HuH-7 (cell line): ENCODE measurements at places on chromosomes 7 and 10.
A peak's percentile ranks its signal among the peaks of the same experiment; 100 is the strongest.

GRCh38 chr10:13946209-13946460 is 359.4 kb downstream of the PRPF18 start:
- no peak for DNase-seq

GRCh38 chr10:47339186-47339735 is 8.9 kb upstream of the RBP3 start:
- DNase-seq, result no peak

- DNase-seq, result no peak
Measured at GRCh38 chr10:26408858-26409494, 29.2 kb upstream of the APBB1IP start.

DNA sequence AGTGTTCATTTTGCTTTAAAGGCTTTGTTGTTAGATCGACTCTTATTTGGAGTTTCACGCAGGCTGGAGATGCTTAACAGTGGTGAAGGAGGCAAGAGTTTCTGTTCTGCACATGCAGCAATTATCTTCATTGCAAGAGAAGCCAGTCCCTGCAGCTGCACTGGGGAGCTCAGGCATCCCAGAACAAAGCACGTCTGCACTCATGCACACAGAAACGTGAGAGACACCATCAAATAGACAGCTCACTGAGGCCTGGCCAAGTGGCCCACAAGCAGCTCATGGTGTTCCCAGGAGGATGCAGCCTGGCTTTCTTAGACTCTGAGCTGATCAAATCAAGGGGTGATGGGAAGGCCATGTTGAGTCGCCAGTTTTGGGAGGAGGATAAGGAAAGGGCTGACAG is 246.1 kb downstream of the CREB5 start:
- no peak for DNase-seq

- DNase-seq, result no peak
Measured at GRCh38 chr10:15760681-15761080, 41.0 kb upstream of the ITGA8 start.

DNA sequence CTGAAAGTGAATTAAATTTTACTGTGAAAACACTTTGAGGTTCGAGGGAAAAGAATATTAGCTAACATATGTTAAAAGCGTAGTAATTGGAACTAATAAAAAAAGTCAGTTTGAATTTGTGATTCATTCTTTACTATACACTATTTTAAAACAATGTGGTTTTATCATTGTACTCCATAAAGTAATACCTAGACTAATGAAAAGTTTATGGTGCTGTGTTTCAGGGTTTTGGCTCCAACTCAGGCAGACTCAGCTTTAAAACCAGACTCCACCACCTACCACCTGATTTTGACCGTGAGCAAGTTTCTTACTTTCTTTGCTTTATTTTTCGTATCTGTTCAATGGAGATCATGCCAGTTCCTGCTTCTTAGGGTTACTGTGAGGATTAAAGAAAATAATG is 9.2 kb upstream of the PRTFDC1 start:
- DNase-seq, result no peak

- no peak for DNase-seq
Measured at GRCh38 chr7:127208351-127208750, 44.4 kb downstream of the GRM8 start.

DNA sequence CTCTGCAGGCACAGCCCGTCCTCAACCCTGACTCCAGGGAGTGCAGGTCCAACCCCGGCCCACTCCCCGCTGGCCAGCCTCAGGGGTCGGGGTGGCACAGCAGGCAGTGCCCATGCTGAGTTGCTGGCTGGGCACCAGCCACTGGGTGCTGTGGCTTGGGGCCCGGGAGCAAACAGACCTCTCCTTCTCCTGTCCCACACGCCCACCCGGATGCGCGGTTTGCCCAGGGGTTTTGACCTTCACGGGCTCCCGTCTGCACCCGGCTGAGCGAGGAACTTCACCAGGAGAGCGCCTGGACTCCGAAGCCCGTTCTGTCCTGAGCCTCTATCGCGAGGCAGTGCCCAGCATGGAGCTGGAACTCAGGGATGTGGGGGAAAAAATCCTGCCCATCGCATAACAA is 2.6 kb upstream of the GRIFIN start:
- DNase-seq, result no peak

- DNase-seq, result no peak
Measured at GRCh38 chr7:82053453-82054032, 283.7 kb upstream of the HGF start.

- no peak for DNase-seq
Measured at GRCh38 chr10:73799899-73800559, 11.4 kb downstream of the NDST2 start.

DNA sequence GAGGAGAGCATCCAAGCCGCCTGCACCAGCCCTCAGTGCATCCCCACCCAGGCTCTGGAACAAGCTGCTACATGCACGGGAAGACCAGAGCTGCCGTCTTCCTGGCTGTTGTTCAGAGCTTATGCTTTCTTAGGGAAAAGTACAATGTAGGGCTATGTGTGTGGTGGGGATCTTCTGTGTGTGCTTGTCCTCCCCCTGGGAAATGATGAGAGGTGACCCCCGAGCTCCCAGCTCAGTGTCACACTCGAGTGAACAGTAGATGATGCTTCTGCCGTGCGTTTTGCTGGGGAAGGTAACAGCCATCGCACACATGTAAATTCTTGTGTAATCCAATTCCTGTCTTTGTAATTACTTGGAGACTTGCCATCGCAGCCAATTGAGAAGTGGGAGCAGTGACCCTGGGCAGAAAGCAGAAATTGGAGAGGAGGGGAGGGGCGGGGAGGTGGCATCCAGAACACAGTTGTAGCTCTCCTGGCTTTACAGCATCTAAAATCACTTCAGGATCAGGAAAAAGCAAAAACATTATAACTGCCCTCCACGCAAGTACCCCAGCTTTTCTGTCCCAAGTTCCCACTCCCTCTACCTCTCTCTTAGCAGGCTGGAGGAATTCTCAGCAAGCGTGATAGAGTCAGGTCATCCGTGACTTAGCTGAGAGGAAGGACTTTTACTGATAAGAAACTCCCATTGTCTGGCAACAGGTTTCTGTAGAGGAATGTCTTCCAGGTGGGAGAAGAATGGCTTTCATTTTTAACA is 149.6 kb downstream of the TCF7L2 start:
- DNase-seq, result no peak

DNA sequence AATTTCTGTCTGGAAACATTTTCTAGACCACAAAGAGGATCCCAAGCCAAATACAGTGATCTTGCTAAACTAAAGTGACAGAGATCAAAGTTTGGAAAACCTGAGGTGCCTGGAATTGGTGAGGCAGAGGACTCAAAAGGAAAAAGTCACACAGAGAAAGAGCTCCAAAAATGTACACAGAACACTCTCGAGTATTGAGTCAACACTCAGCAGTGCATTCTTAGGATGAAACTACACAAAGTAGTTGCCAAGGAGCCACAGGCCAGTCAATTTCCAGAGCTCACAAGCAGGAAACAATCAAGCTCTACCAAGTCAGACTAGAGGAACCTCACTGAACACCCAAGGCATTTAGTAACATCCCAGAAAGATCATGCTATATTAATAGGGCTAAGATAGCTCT is 61.3 kb downstream of the MICU1 start:
- no peak for DNase-seq

GRCh38 chr7:111388912-111389311 is 173.4 kb downstream of the IMMP2L start:
- DNase-seq, result no peak

GRCh38 chr7:143437578-143437977 is 5.7 kb upstream of the TAS2R60 start:
- no peak for DNase-seq

- DNase-seq, result no peak
Measured at GRCh38 chr7:120931243-120931642, 19.3 kb upstream of the ING3 start.

- DNase-seq, result peak; percentile 16
Measured at GRCh38 chr7:22109761-22110160, 164.1 kb upstream of the CDCA7L start.

GRCh38 chr7:23373151-23374004 is 74.2 kb downstream of the MALSU1 start:
- no peak for DNase-seq

- no peak for DNase-seq
Measured at GRCh38 chr10:129779126-129780111, 184.7 kb downstream of the EBF3 start.

DNA sequence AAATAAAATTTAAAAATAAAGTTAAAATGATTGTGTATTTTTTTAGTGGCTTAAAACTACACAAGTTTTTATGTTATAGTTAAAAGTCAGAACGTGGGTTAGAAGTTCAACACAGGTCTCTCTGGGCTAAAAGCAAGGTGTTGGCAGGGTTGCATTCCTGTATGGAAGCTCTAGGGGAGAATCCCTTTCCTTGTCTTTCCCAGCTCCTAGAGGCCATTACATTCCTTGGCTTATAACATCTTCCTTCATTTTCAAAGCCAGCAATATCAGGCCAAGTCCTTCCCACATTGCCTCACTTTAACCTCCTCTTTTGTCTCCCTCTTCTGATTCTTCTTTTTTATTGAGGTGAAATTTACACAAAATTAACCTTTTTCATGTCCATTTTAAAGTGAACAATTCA is 52.4 kb upstream of the EEPD1 start:
- no peak for DNase-seq

GRCh38 chr7:50727072-50727471 is 55.6 kb downstream of the GRB10 start:
- DNase-seq, result no peak

DNA sequence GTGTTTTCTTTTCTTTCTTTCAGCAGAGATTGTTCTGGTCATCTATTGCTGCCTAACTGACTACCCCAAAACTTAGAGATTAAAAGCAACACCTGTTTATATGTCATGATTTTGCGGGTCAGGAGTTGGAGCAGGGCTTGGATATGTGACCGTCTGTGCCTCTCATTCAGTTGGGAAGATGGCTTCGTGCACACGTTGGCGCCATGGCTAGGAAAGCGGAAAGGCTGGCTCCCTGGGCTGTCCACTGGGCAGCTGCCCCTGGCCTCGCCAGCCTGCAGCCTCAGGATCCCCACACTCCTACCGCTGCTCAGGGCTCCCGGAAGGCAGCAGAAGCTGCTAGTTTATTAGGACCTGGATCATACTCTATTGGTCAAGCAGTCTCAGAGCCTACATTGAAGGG is 638.1 kb upstream of the FOXK1 start:
- DNase-seq, result no peak

DNA sequence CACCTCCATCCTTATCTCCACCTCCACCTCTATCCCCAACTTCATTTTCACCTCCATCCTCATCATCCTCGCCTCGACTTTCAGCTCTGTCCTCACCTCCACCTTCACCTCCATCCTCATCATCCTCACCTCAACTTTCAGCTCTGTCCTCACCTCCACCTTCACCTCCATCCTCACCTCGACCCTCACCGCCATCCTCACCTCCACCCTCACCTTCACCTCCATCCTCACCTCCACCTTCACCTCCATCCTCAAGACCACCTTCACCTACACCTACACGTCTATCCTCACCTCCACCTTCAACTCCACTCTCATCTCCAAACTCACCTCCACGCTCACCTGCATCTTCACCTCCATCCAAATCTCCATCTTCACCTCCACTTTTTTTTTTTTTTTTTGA is 12.0 kb upstream of the RABGEF1 start:
- no peak for DNase-seq

DNA sequence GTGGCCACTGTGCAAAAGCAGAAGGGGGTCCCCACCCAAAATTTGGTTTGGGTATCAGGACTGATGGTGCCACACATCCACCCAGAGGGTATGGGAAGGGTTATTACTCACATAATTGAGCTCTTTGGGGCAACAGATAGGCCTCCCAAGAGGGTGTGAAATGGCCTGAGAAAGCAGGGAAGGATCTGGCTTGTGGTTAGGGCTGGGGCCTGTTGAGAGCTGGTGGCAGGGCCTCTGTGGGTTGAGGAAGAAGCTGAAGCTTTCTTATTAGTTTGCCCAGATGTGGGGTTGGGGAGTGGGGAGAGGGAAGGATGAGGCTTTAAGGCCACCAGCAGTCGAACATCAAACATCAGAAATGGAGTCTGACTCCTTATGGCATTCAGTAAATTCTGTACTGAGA is 18.3 kb upstream of the MKI67 start:
- DNase-seq, result no peak

- DNase-seq, result no peak
Measured at GRCh38 chr10:100683545-100684300, 61.7 kb upstream of the PAX2 start.

- DNase-seq, result no peak
Measured at GRCh38 chr7:5596896-5597246, 173.2 kb upstream of the TNRC18 start.

GRCh38 chr7:130598056-130598455 is 70.5 kb downstream of the COPG2 start:
- no peak for DNase-seq

DNA sequence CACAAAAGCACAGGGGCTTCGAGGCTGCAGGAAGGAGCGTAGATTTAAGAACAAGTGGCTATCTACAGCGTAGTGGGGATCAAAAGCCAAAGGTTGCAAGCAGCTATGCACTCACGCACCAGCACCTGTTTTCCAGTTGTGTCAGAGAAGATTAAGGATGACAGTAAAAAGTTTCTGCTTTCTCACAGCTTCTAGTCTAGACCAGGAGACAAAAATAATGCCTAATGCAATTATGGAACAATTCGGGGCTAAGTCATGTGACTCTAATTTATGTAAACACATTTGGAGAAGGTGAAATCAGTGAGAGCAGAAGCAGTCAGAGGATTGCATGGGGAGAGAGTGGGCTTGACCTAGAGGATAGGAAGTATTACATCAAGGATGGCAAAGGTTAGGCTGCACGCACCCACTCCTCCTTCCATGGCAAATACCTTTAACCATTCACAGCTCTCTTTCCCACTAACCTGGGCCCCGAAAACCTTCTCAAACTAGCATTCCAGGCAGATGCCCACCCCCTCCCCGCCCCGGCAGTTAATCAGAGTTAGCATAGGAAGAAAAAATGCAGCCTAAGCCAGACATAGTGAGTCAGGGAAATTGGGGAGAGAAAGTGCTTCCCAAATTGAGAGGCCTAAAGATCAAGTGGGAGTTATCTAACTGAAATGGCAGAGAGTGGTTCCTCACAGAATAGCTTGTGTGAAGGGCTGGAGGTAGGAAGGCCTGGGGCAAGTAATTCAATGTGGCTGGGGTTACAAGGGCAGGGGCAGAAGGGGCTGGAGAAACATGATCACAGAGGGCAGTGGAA is 48.2 kb upstream of the GPAM start:
- DNase-seq, result no peak

GRCh38 chr10:96408201-96408600 is 49.4 kb upstream of the OPALIN start:
- no peak for DNase-seq
